ENCODE measurements at places on chromosomes 7 and 10.

DNA sequence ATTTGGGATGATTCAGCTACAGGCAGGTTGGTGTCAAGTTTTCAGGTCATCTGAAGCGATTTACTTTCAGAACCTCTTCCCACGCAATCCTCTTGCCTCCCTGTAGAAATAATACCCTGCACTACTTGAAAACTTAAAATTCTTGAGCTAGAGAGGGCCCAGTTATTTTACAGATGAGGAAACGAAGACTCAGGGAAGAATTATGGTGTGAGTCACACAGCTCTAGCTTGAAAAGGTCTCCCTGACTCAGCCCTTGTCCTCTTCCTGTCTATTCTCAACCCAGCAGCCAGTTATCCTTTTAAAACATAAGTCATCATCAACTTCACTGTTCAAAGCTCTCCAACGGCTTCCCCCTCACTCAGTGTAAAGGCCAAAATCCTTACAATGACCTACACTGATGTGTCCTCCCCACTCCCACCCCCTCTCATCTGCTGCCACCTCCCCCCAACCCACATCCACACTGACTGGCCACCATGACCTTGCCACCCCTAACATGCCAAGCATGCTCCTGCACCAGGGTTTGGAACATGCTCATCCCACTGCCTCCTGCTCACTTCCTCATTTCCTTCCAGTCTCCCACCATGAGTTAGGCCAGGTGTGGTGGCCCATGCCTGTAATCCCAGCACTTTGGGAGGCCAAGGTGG, 3.4 kb downstream of the DNMBP start:
- no peak for DNase-seq

DNA sequence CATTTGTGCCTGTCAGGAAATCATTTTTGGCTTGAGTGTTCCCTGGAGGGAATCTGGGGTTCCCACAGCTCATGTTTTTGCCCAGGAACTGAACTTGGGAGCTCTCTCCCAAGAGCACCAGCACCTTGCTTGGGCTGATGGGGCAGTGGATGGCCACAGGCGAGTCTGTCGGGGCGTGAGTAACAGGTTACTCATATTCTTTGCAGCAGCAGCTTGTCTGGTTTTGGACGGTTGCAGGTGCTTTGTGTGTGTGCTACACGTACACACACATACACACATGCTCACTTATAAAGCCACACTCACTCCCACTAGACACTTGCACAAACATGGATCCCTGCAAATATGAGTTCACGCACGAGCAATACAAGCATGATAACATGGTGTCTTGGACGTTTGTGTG, 2.9 kb upstream of the PALD1 start:
- no peak for DNase-seq

DNA sequence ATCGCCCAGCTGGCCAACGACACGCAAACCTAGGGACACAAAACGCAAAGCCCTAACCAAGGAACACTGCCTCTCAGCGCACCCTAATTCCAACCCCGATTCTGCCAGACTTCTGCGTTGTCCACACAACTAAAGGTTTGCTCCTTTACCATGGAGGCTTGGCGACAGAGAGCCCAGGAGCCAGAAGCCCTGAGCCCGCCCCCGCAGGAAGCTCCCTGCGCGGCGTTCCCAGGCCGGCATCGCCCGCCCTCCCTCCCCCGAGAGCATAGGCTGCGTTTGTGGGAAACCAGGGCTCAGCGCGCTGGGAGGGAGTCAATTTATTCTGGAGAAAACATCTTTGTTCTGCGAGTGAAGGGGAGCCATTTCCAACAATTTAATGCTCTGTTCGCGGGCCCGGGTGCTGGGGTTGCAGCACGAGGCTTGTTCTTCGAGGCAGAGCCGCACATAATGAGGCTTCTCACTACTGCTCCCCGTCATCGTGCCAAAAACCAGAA, 103.9 kb downstream of the GRID1 start:
- peak; percentile 91 for DNase-seq

DNA sequence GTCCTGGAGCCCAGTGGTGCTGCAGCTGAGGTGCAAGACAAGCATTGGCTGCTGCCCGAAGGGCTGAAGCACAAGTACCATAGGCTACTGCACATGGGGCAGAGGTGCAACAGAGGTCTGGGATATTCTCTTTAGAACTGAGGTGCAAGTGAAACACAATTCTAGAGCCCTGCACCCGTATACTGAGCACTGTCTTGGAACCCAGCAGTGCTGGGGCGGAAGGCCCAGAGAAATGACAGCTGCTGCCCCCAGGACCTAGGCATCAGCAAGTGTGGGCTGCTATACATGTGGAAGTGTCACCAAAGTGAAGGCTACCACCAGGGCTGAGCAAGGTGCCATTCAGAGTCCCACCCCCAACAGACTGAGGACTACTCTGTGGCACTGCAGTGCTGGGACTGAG, 393.6 kb upstream of the STEAP1 start:
- DNase-seq = no peak

DNA sequence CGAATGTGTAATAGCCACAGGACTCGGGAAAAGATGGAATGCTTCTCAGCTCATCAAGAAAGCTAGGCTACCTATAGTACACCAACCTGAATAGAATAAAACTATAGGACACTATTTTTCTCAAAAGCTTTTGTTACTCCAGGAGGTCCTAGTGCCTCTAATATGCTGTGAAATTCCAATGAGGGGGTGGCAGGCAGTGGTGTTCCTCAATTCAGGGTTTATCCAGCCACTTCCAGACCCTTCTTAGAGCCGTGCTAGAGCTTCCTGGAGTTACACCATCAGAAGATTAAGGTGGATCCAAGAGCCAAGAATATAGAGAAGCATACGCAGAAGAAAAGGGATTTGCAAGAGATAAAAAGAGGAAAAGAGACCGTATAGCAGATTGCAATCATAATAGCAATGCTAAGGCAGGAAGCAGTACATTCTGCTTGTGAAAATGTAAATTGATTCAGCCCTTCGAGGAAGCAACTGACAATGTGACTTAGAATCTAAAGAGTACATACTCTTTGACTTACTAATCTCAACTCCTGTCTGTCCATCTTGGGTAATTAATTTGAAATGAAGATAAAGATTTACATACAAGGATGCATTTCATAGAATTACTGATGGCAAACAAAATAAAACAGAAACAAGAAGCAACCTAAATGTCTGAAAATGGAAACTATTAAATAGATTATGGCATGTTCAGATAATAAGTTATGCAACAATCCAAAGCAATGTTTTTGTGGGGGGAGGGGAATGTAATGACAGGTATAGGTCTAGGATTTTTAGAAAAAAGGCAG, 2.1 kb downstream of the ST8SIA6 start:
- no peak for DNase-seq

DNA sequence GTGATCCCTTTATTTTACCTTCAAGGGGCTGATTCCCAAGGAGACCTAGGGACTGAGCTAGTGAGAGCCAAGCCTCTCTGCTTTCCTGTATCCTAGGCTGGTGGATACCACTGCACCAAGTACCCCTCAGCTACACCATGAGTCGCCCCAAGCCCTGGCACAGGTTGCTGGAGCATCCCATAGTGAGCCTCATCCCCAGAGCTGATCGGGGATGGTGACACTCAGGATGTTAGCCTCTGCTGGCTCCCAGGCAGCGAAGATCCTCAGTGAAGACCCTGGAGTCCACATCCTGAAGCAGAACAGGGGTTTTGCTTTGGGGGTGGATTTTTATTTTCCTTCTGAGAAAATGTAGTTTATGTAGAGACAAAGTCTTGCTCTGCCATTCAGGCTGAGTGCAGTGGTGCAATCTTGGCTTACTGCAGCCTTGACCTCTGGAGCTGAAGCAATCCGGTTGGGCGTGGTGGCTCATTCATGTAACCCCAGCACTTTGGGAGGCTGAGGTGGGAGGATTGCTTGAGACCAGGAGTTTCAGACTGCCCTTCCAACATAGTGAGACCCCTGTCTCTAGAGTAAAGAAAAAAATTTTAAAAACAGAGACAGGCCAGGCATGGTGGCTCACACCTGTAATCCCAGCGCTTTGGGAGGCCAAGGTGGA, 12.5 kb upstream of the ZNF212 start:
- DNase-seq = no peak

DNA sequence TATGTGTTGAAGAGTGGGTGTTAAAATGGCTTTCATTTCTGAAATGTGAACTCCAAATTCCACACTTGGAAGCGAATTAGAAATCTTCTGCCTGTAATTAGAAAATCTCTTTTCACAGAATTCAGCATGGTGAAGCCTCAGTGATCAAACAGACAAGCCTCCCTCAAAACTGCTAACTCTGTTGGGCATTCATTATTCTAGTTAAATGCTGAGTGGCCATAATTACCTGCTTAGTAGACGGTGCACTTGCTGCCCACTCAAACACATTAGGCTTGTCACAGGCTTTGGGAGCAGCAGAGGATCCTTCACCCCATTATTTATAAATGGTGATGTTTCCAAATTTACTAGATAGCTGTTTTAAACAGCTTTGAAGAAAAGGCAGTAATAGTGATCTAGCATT, 177.2 kb upstream of the PCLO start:
- DNase-seq = no peak

- no peak for DNase-seq
These were observed 40.6 kb downstream of the SYPL1 start for GRCh38 chr7:106071356-106071998.

DNA sequence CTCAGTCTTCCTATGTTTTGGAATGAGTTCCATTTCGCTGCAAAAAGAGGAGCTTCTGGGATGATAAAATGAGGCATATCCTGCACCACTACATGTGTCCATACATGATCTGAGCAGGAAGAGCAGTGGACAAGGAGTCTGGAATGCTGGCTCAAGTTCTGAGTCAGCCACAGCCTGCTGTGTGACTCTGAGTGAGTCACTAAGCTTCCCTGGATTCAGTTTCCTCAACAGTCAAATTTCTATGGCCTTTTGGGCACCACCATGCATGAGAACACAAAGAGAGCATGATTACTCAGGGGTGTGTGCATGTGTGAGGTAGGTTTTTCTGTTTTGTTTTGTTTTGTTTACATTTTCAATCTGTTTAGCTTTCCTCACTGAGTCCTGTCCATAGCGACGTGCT, 254.6 kb downstream of the ANKRD30A start:
- no peak for DNase-seq

DNA sequence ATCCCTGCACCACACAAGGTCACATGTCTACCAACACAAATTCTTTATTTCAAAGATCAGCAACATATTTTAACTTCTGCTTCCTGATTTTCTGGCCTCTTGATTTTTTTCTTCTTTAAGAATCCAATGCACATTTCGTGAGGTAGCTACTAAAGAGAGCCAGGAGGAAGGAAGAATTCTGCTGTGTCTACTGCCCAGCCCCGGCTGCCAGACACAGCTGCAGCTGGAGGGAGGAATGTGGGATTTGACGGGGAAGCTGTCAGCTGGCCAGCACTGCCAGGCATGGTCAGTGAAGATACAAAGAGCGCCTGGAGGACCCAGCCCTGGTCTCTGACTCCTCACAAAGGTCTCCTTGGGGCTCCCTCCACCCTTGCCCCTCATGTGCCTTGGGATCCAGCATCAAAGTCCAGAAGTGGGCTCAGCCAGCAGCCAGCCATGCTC, 6.9 kb upstream of the AOC1 start:
- DNase-seq = no peak

DNA sequence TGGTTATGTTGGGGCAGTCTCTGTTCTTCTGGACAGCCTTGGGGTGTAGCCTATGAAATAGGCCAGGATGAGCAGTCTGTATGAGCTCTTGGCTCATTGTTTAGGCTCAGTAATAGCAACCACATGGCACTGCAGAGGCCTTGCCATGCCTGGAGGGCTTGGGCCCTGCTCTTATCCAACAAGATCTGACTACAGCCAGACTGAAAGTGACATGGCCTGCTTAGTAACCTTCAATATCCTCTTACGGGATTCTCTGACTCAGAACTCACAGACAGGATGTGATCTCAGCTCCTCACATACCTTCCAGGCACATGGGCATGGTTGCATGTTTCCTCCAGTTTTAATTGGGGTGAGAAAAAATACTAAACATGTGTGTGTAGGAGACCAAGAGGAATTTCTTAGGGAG, 289.3 kb downstream of the PTEN start:
- DNase-seq = no peak

- no peak for DNase-seq
These were observed 305.9 kb upstream of the RNF32 start for GRCh38 chr7:156334636-156335035.

DNA sequence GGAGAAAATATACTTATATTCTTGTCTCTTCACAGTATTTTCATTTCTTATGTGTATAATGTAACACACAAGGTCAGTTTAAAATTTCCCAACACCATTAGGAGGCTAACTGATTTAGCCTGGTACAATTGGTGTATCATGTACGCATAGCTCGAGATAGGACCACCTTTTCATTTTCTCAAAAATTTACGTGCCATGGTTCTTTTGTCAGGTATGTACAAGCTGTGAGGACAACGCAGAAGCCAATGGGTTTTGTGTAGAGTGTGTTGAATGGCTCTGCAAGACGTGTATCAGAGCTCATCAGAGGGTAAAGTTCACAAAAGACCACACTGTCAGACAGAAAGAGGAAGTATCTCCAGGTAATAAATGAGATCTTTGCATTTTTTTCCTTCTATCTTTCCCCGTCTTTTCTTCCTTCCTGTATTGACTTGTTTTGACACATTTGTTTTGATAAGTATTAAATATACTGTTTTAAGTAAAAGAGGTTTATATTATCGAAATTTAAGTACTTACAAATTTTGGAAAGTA, 55.0 kb downstream of the TRIM24 start:
- DNase-seq = no peak

DNA sequence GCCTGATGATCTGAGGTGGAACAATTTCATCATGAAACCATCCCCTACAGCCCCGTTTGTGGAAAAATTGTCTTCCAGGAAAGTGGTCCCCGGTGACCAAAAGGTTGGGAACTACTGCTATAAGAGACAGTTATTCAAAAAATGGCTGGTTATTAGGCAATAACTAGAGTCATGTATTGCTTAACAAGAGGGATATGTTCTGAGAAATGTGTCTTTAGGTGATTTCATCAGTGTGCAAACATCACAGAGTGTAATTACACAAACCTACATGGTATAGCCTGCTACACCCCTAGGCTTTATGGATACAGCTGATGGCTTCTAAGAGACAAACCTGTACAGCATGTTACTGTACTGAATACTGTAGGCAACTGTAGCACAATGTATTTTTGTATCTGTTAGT, 71.3 kb upstream of the CSTF2T start:
- no peak for DNase-seq

GRCh38 chr7:24504836-24505235, 68.4 kb upstream of the PALS2 start:
- no peak for DNase-seq

GRCh38 chr10:131792011-131792651, 108.7 kb upstream of the PPP2R2D start:
- no peak for DNase-seq

- no peak for DNase-seq
These were observed 74.0 kb downstream of the INHBA start for GRCh38 chr7:41628901-41629300.

- no peak for DNase-seq
These were observed 89.9 kb upstream of the LSM8 start for GRCh38 chr7:118094044-118094443.

Measured in nucleus accumbens (tissue), 56 donors.